NCI-H226 (cell line): ENCODE measurements at places on chromosomes 12 and 14.
A peak's percentile ranks its signal among the peaks of the same experiment; 100 is the strongest.

DNA sequence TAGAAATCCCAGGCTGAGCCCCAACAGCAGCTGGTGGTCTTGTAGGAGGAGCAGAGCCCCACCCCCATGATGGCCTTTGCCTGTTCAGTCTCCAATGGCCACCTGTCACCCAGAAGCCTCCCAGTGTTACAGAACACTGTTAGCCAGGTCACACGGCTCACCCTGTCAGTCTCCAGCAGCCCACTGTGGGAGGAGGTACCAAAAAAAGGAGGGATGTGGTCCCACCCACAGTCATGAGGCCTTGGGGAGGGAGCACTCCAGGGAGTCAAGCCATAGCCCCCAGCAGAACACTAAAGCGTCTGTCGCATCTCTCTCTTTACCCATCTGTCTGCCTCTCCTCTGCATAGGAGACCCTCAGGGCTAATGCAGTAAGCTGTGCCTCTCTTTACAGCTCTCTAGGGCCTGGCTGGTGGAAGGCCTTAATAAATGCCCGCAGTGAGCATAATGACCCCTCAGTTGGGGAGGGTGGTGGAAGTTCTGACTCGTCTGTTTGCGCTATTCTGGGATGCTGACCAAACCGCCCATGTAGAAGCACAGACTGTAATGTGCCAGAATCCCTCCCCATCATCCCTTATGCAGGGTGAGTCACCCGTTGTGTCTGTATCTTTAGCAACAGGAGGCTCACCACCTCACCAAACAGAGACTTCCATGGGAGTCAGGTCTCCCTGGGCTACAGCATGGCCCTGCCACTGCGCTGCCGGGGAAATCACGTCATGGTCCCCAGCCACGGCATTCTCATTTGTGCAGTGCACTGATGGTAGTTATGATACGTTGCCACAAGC, 14.6 kb downstream of the C14orf132 start:
- DNase-seq = peak; percentile 64

- peak; percentile 68 for DNase-seq
Measured at GRCh38 chr12:119153477-119154434, 25.0 kb upstream of the HSPB8 start.

GRCh38 chr12:89350630-89351488, 1.4 kb downstream of the DUSP6 start:
- DNase-seq = no peak

- DNase-seq = no peak
Measured at GRCh38 chr12:33614630-33615029, 175.0 kb upstream of the SYT10 start.

DNA sequence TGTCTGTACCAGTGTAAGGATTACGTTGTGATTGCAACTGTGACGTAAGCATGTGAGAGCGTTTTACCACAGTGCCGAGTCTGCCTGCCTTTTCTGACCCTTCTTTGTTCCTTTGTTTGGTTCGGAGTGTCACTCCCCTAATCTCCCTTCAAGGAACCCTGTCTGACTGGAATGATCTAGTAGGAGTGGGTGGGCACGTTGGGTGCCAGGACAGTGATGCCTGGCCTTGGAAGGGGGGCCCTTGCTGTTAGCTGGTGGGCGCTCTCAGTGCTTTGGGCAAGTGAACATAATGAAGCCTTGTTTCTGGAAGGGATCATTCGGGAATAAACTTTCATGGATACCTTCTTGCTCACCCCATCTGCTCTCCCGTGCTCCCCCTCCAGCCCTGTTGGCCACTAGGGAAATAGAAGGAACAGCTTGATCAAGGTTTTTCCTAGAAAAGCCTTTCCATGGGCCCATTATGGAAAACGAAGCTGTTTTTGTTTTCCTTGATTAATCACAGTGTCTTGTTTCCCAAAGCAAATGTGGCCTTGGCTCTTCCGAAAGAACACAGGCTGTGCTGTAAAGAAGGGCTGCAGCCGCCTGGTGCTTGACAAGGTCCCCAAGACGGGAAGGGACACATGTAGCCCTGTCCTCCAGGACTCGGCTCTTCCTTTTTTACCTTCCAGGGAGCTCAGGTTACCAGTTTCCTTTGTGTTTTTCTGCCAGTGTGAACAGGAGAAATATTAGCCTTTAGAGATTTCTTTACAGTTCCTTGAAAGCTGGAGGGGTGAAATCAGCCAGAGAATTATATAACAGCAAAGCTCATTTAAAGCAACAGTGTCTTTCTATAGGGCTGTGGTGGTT, 215.5 kb downstream of the CRADD start:
- DNase-seq = no peak

GRCh38 chr12:93708952-93709351, 31.8 kb downstream of the CRADD start:
- no peak for DNase-seq

GRCh38 chr12:48866052-48866711, 512 bp upstream of the RND1 start:
- no peak for DNase-seq

GRCh38 chr12:9391815-9392214, 183.6 kb upstream of the PZP start:
- DNase-seq = no peak
